NCI-H1436 (cell line): ENCODE measurements at places on chromosomes 3 and 15.

- DNase-seq, result no peak
These were observed 1.3 kb downstream of the KLF15 start for GRCh38 chr3:126355777-126356372.

GRCh38 chr15:73035221-73035620 is 17.0 kb upstream of the NEO1 start:
- DNase-seq, result no peak

DNA sequence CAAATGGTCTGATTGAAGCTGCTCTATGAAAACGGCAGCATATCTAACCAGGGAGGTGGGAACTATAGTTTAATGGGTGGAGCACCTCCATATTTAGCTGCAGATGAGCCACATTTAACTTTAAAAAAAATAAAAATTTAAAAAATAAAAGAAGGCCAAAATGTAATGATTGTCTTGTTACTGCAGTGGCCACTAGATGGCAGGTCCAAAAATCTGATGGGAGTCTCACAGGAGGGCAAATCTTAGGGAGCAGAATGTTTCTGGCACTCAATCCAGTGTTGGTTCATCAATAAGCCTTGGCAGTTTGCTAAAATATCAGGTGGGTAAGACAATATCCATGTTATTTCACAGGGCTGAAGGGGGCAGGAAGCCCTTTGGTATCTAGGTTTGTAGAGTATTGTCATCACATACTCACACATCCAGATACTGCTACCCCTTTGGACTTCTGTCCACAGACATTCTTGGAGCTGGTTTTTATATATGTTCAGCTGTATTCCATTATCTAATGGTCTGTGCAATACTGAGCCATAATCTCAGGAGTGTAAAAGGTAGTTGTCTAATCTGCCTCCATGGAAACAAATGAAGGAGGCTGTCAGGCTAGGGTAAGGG is 233.3 kb downstream of the TIGIT start:
- no peak for DNase-seq

DNA sequence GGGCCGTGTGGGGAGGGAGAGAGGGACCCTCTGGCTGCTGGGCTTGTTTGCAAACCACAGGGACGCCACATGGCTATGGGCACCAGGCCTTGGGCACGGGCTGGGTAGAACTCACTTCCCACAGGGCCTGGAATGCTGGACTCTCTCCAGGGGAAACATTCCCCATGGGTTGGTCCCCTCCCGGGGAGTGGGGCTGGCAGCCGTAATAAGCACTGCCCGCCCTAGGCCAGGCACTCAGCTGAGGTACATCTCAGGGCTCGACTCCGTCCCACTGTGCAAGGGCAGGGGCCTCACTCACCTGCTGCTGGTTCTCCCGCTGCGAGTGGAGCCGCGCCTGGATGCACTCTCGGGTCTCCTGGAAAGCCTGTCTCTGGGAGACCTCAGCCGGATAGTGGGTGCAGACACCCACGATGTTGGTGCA is 96.7 kb downstream of the ADCY5 start:
- no peak for DNase-seq

- DNase-seq, result no peak
These were observed 419.5 kb upstream of the PROK2 start for GRCh38 chr3:72204452-72204851.
